Panc1 (cell line): ENCODE measurements at places on chromosomes 5 and 9.

- no peak for DNase-seq
Observed at GRCh38 chr5:113044776-113045465, 68.3 kb downstream of the DCP2 start.

DNA sequence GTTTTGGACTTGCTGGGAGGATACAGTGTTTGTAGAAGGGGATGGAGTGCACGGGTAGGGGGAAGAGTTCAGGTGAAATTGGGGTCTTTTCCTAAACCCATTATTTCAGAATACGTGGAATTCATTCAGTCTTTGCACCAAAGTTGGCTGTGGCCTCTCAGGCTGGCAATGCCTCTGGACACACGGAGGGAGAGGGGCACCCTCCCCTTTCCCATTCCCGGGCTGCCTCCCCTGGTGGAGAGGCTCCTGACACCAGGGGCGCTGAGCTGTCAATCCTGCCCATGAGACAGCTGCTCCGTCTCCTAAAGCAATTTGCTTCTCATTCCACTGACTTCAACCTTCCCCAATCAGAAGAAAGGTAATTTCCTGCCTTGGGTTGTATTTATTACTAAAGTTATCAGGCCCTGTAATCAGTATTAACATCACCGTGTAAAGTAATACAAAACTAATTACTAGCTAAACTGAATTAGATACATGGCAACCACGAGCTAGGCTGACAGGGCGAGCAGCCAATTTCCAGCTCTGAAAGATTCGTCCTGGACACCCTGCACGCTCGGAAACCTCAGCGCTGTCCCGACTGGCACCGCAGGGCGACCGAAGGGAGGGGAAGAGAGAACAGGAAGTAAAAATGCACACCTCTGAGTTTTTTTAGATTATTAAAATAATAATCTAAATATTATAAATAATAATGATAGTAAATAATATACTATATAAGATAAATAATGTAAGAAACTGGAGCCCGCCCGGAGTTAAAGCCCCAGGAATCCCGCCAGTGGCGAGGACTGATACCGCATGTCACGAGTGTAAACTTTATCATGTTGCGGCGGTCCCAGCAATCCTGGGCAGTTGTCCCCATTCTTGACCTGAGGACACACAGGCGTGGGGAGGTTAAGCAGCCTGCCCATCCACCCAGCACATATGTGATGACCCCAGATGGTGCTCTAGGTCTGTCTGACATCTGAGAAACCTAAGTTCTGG lies 6.9 kb upstream of the OLFM1 start:
- no peak for DNase-seq

- DNase-seq = peak; percentile 67
Observed at GRCh38 chr9:33721674-33722358, 73.5 kb upstream of the PRSS3 start.

DNA sequence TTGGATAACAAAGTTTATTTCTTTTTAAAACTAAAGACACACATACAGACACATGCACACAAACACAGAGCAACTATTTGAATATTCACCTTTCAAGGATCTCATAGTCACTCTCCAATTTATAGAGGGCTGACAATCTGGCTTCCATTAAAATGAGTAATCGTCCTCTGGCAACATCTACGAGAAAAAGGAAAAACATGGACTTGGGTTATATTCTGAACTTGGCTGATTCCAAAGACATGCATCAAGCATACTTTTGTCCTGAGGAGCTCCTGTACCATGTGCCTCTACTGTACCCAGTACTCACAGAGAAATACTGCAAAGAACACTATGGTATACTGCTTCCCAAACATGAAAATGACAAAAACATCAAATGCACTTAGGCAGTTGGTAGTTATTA lies 15.4 kb downstream of the IARS1 start:
- DNase-seq = no peak

DNA sequence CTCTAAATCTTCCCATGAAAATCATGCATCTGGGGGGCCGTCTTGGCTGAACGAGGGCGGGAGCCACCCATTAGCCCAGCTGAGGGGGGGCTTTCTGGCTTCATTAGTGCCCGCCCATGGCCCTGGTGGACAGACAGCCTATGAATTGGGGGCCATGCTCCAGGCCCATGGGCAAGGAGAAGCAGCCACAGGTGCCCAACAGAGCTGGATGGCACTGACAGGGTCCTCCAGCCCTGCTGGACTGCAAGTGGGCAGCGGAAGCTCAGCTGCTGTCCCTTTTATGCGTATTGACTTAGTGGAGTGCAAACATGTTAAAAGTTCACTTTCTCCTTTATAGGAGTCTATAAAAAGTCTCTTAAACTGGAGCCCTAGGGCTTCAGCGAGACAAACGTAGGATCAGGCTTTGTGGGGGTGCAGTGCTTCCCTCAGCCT lies 75.3 kb downstream of the MACROH2A1 start:
- DNase-seq = no peak

- no peak for DNase-seq
Observed at GRCh38 chr5:151051931-151052608, 28.8 kb downstream of the TNIP1 start.

- DNase-seq = no peak
Observed at GRCh38 chr9:110105107-110105506, 102.9 kb downstream of the C9orf152 start.
